ENCODE measurements at places on chromosomes 5 and 9. TPM values are rescaled to one million over a fixed set of nuclear protein-coding genes. Genes with fewer than 3 reads are reported as not detected.

Gene MARCHF11
- not detected for total RNA-seq

Gene TBC1D9B
- total RNA-seq: 64.4 TPM

Gene LCNL1
- not detected for total RNA-seq

- peak; percentile 86 for DNase-seq
Measured at GRCh38 chr9:131094622-131095021, 1.7 kb upstream of the AIF1L start.

Gene FAM221B
- not detected for total RNA-seq

Gene IL3
- not detected for total RNA-seq

Gene IDNK
- 1.0 TPM for total RNA-seq

Gene MEF2C
- total RNA-seq: 3.4 TPM

DNA sequence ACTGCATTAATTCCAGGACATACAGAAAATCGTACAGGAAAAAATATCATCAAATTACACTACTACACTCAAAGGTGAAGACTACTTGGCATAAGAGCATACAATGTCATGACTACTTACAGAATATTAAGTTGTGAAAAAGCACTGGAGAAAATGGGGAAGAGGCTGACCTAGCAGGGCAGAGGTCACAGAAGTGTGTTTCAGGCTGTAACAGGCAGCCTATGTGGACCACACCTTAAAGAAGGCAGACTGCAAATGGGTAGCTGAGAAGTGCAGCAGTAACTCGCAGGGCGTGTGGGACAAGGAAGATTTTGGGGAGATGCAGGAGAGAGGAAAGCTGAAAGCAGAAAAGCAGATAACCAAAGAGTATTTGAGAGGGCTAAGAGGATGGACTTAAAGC lies 167.0 kb upstream of the PIK3R1 start:
- DNase-seq: no peak

Gene WNT8A
- total RNA-seq: not detected

DNA sequence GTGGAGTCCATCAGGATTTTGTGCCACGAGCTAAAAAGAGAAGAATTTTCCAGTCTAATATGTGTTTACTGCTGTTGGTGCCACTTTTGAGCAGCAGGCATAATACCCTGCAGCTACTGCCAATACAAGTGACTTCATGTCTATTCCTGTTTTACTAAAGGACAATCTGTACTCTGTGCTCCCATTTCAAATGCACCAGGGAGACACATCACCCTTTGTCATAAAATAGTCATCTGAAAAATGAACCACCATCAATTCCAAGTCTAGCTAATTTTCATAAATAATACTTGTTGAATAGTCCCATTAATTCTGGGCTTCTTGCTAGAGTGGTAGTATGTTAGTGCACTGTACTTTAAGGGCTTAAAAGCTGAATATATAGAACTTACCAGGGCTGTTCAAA lies 8.9 kb upstream of the PKD2L2 start:
- DNase-seq: no peak

DNA sequence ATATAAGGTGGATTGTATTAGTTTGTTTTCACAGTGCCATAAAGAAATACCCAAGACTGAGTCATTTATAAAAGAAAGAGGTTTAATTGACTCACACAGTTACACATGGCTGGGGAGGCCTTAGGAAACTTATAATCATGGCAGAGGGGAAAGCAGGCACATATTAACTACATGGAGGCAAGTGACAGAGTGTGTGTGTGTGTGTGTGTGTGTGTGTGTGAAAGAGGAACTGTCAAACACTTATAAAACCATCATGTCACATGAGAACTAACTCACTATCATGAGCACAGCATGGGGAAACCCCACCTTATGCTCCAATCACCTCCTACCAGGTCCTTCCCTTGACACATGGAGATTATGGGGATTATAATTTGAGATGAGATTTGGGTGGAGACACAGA lies 118.6 kb downstream of the SPEF2 start:
- peak; percentile 24 for DNase-seq

GRCh38 chr5:35924950-35925722 lies 13.3 kb downstream of the CAPSL start:
- DNase-seq: peak; percentile 90

DNA sequence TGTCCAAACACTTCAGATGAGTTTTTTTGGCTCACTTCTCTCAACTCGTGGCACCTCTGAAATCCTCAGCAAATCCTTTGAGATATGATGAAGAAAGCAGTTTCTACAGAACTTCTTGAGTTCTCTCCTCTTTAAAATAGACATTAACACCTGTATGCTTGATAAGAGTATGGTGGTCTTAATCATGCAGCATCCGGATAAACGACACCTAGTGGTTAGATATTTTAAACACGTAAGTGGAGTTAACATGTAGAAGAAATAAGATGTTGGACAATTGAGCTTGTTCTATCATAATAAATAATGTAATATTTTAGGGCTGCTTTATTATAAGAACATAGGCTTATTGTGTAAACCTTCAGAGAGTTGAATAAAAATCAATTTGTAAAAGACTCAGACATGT lies 324.8 kb downstream of the CYLC2 start:
- no peak for DNase-seq

DNA sequence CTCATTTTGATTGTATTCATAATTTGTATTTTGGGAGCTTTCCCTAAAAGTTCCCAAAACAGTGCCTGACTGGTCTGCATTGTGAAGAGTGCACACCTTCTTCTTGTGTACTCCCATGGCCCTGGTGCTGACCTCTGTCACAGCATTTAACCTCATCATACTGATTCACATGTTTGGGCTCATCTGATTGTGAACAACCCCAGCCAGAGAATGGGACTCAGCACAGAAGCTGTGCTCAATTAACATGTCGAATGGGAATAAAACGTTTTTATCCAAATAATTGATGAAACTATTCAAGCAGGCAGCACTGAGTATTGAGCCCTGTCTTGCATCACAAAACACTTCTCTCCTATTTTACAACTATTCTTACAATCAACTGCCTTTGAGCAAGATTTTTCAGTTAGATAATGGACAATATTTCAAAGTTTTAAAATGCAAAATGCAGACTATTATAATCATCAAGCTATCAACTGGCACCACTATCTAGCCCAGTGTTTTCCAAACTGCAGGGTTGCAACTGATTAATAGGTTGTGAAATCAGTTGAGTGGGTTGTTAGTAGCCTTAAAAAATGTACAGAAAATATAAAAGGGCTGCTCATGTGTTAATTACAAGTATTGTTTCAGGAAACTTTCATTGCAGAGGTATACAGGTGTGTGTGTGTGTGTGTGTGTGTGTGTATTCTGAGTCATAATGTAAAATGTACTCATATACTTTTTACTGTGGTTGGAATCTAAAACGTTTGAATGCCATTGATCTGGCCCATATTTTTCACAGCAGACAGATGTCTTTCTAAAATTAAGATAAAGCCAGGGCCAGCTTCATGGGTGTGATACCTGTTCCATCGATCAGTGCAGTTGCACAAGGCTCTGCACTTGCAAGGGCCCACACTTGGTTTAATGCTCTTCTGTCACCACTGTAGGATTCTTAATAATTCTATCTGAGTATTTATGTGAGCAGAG lies 190.5 kb downstream of the PIK3R1 start:
- DNase-seq: no peak

Gene COX7C
- 145 TPM for total RNA-seq

Gene UHRF2
- 61.1 TPM for total RNA-seq

Gene LECT2
- total RNA-seq: not detected

- no peak for DNase-seq
Measured at GRCh38 chr9:31519424-31519823, 865.0 kb upstream of the ACO1 start.

- DNase-seq: no peak
Measured at GRCh38 chr5:129074903-129075302, 19.6 kb upstream of the ISOC1 start.

Gene PCDHGC5
- total RNA-seq: 2.2 TPM

DNA sequence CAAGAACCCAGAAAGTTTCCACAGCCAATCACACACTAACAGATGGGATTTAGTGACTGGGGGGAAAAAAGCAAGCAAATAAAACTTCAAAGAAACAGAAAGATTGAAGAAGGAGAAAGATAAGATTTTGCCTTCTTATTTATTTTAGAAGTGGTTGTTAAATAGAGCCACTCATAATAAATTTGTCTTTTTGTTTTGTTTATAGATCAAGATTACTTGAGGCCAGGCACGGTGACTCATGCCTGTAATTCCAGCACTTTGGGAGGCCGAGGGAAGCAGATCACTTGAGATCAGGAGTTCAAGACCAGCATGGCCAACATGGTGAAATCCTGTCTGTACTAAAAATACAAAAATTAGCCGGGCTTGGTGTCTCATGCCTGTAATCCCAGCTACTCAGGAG lies 94.9 kb upstream of the RANBP3L start:
- DNase-seq: peak; percentile 34

DNA sequence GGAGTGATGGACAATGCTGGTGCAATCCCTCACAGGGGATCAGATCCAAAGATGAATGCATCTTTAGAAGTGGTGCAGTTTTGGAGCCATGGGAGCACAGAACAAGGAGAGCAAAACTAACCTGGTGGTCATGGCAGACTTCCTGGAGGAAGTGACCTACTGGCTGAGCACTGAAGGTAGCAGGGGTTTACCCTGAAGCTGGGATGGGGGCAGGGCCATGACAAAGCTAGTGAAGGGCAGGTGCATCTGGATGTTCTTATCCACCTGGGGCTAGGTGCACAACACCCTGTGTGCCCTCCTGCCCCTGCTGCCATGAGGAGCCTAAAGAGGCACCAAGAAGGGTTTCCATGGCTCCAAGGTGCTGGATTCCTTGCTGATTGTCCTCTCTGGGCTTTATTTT lies 11.5 kb upstream of the PITX1 start:
- DNase-seq: no peak

GRCh38 chr9:38428062-38428461 lies 3.8 kb upstream of the IGFBPL1 start:
- no peak for DNase-seq

- no peak for DNase-seq
Measured at GRCh38 chr5:154241021-154241420, 50.5 kb downstream of the GALNT10 start.

- DNase-seq: no peak
Measured at GRCh38 chr9:121667890-121668289, 16.5 kb downstream of the DAB2IP start.

Gene STING1
- 75.0 TPM for total RNA-seq

Gene OGN
- total RNA-seq: not detected

Gene LTC4S
- 3.7 TPM for total RNA-seq

- peak; percentile 58 for DNase-seq
Measured at GRCh38 chr5:154523709-154524108, 45.7 kb upstream of the HAND1 start.

DNA sequence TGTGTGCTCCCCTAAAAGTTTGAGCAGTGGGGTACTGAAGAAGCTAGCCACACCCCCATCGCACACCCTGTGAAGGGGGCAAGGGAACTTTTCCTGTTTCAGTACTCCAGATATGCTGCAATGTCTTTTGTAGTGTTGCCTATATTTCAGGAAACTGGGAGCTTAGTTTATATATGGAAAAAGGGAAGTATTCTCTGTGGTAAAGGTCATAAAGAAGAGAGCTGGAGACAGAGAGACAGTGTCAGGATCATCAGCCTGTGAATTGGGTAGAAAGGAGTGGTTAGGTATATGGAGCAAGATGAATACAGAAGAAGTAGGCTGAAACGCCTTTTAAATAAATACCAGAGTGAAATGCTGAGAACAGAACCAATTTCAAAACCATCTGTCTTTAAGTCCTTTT lies 82.2 kb upstream of the C9orf72 start:
- no peak for DNase-seq

DNA sequence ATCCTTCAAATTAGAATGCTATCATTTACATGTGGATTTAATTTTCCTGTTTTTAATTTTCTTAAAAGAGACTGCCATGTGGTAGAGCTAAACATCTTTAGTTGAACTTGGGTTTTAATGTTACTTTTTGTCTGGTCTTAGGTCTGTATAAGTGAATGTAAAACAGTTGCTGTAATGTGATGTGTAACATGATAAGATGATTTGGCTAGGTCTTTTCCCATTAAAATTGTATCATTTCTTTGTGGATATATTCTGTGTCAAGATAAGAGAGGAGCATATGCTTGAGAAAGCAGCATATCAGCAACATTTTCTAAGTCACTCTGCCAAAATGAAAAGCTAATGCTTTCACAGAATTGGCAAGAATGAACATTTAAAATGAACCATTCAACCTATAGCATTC lies 18.5 kb downstream of the TMEM167A start:
- no peak for DNase-seq

Gene IL5
- total RNA-seq: not detected

Gene PCDH1
- total RNA-seq: 3.5 TPM

GRCh38 chr5:123344816-123345426 lies 78.3 kb downstream of the CEP120 start:
- DNase-seq: peak; percentile 78

DNA sequence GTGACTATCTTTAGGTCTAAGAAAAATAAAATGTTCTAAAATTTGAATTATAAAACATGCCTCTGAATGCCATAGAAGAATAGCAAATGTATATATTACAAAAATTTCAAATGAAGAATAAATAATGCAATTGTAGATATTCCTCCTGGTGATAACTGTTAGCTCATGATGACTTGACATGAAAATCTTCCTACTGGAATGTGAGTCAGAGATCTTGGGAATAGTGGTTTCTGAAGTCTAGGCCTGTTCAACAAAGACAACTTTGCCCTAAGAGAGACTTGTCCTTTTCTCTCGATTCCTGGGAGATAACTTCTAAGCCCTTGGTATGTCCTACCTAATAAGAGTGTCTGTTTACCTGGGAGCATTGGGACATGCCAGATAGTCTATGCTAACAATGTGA lies 746.3 kb upstream of the RIOK2 start:
- peak; percentile 40 for DNase-seq

GRCh38 chr9:34958411-34958982 lies 412 bp downstream of the PHF24 start:
- no peak for DNase-seq

DNA sequence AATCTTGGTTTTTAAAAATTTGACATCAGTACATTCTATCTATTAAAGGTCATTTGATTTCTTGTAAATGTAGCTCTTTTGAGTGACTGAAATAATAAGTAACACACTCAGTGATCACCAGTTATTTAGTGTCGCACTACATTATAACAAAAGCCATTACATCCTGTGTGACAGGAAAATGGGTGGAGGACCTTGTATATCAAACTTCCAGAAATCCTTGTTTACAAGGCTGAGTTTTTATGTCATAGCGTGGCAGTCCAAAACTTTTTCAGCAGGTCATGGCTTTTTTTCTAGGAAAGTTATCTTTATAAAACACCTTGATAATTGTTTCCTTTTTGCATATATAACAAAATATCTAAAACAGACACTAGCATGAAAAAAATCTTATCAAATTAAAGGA lies 14.4 kb upstream of the ITGA1 start:
- no peak for DNase-seq

DNA sequence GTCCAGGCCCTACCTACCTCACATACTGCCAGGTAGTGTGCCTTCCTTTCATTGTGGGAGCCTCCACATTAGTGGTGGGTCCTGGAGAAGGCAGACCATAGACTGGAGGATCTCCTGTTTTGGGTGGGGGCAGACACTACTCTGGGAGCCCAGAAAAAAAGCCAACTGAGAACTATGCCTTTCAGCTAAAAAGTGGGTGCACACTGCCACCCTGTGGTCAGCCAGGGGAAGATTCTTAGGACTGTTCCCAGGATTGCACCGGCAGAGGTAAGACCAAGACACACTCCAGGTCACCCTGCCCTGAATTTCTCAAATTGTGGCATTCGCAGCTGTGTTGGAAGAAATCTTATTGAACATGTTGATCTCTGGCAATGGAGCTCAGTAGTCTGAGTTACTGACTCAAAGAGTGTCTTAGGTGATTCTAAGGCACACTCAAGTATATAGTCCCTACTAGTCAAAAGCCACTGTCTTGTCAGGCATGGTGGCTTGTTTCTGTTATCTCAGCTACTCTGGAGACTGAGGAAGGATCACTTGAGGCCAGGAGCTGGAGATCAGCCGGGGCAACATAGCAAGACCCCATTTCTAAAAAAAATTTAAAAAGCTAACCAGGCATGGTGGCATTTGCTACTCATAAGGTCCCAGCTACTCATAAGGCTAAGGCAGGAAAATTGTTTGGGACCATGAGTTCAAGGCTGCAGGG lies 3.6 kb downstream of the SIGMAR1 start:
- peak; percentile 73 for DNase-seq

All from GM23248 (cell line).